ENCODE measurements at places on chromosomes 3 and 15.
A peak's percentile ranks its signal among the peaks of the same experiment; 100 is the strongest.

GRCh38 chr15:99210334-99210733 is 39.0 kb downstream of the TTC23 start:
- DNase-seq = no peak

- no peak for DNase-seq
These were observed 23.4 kb upstream of the PLOD2 start for GRCh38 chr3:146184241-146185015.

GRCh38 chr15:63918317-63918672 is 84.5 kb upstream of the HERC1 start:
- no peak for DNase-seq

- DNase-seq = no peak
These were observed 2.0 kb downstream of the DCUN1D1 start for GRCh38 chr3:182978387-182978786.

DNA sequence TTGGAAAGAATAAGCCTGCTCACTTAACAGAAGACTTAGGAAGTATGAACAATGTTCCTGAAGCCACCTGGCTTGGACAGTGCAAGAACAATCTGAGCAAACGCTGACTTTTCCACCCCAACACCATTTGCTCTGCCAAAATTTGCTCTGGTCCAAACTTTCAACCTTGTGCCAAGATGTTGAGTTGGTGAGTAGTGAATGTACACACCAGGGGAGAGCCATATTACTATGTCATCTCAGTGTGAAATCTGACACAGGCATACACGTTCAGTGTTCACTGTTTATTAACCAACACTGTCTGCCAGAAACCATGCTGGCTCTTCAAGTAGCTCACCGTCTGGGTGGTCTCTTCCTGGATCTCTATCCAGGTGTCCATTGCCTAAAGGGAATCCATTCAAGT is 152.9 kb upstream of the LPP start:
- no peak for DNase-seq

GRCh38 chr15:80211976-80212375 is 40.0 kb downstream of the CTXND1 start:
- no peak for DNase-seq

GRCh38 chr15:84924077-84924731 is 39.7 kb downstream of the SLC28A1 start:
- DNase-seq = no peak

DNA sequence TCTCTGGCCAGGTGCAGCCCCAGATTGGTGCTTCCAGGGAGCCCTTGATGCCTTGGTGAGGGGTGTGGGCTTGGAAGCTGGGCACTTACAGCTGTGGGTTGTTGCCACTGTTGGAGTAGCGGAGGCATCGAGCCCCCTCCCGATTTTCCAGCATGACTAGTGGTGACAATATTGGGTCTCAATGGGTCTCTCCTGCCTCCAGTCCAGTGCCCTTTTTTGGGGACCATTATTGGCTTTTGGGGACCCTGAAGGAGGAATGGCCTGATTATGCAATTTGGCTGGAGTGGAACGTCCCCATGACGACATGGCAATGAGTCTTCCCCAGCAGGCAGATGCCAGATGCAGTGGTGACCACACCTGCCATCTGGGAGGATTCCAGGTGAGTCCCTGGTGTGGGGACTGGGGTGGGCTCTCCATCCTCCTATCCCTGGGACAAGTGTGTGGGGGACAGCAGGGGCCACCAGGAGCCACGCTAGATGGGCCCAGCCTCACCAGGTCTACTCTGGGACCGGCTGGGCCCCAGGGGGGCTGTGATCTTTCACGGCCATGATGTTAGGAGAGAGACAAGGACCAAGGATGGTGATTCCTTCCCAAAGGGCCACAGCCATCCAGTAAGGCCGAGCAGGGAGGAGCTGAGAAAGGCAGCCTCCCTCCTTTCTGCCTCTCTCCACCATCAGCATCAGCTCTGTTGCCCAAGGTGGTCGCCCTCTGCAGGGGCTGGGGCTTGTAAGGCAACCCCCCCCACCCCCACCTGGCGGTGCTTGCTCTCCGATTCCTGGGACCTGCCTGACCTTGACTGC is 196.8 kb downstream of the GOLGA6L6 start:
- no peak for DNase-seq

GRCh38 chr15:26081758-26082220 is 218.7 kb upstream of the ATP10A start:
- DNase-seq = no peak

DNA sequence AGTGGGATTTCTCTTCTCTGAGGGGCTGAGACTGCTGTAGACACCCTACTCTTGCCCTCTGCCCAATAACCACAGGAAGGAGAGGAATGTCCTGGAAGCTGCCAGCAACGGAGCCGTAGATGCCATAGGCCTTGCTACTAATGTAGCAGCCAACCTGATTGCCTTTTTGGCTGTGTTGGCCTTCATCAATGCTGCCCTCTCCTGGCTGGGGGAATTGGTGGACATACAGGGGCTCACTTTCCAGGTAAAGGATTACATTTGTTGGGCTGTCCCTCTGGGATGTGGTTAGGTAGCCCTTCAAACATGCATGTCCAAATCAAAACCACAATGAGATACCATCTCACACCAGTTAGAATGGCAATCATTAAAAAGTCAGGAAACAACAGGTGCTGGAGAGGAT is 16.1 kb downstream of the SLC28A2 start:
- no peak for DNase-seq

DNA sequence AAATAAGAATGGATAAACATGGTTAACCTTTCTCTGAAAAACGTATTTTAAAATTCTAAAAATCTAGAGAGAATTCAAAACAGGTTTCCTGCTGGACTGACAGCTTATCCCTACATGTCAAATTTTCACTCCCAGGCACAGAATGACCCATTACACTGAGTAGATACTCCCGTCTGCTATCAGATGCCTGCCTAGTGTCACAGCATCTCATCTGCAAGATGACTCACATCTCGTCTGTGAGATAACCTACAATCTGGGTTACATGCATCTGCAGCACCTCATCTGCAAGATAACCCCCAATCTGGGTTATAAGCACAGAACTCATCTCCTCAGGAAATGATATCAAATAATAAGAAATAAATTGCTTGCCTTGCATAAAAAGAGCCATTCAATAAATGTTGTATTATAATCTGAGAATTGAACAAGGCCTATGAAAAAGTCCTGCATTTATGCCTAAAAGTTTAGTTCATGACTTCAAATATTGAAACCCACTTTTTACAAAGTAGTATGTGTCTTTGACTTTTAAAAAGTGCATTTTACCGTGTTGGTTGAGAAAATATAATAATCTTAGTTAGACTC is 188.3 kb upstream of the THBS1 start:
- DNase-seq = no peak

- no peak for DNase-seq
These were observed 117.3 kb downstream of the TNIK start for GRCh38 chr3:171342783-171343420.

DNA sequence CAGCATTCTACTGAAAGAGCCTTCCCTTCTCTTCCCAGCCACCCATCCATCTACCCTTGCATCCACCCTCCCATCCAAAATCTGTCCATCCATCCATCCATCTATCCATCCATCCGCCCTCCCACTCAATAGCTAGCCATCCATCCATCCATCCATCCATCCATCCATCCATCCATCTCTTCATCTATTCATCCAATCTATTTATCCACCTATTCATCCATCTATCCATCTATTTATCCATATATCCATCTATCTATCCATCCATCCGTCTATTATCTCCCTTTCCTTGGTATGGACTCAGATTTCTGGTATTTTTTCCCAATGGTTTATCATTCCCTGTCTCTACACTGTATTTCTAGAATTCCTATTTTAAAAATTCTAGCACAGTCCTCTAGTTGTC is 46.1 kb upstream of the PPARG start:
- DNase-seq = no peak

- DNase-seq = no peak
These were observed 421.1 kb downstream of the PLOD2 start for GRCh38 chr3:145739926-145740325.

DNA sequence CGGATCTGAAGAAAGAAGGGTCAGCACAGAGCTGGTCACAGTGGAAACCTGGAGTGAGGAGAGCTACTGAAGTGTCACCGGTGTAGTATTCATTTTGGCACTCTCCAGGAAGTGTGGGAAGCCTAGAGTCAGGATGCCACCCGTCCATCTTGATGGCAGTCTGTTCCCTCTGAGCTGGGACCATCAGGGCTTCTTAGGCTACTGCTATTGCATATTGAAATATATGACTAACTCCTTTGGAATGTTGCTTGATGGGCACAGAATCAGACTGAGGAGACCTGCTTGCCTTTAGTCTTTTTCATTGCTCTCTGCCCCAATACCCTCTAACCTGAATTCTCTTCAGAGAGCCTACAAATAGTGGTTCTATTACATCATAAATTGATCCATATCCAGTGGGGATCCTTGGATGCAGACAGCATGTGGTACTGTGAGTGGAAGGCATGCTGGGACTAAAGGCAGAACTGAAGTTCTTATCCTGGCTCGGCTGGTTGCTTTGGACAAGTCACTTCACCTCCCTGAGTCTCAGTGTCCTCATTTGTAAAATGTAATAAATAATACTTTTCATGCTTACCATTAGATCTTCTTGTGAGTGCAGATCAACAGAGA is 143.5 kb downstream of the PDE8A start:
- no peak for DNase-seq

DNA sequence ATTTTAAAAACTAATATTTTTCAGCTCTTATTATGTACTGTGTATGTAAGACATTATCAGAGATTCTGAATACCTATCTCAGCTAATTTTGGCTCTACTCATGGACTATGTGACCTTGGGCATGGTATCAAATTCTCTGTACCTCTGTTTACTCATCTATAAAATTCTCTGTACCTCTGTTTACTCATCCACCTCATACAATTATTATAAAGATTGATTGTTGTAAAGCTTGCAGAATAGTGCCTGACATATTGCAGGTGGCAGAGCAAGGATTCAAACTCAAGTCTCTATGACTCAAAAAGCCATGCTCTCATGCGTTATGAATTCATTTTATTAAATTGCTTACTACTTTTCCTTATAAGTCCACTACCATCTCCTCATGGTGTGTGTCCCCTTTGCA is 151.9 kb upstream of the ARL6 start:
- DNase-seq = no peak

DNA sequence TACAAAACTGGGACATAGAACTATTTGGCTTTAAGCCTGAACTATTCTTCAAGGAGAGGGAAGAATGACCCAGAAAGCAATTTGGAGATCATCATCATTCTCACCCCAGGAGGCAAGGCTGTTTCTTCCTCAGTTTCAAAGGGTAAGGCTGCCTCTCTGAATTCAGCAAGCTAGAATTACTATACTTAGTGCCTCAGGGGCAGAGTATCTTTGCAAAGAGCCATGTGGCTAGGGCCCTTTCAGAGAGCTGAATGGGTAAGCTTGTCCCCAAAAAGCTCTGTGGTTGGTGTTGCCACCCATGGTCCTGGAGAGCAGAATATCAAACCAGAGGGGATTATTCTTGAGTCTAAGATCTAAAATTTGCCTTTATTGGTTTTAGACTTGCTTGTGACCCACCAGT is 720.3 kb upstream of the ARPP21 start:
- DNase-seq = no peak

DNA sequence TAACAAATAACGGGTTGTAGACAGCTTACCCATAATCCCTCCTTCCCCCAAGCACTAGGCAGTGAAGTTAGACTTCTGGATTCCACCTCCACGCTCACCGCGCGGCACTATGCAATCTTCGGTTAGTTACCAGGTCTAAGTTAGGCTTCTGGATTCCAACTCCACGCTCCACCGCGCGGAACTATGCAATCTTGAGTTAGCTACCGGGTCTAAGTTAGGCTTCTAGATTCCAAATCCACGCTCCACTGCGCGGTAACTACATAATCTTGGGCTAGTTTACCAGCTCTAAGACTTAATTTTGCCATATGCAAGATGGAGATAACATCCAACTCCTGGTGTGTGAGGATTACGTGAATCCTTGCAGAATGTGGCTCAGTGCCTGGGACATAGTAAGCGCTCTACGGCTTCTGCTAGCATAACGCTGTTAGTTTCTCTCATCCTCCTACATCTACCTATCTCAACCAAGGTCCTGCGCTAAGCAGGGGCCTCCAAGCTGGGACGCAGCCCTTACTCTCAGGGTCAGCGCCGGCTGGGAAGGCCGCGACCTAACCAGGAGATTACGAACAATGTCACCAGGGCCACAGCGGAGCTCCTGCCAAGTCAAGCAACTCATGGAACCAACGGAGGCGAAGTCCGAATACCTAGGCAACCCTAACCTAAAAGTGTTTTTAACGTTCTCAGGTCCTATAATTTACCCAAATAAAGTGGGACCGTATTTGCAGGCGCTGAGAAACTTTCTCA is 497 bp upstream of the RPLP1 start:
- DNase-seq = no peak

GRCh38 chr3:99951701-99952100 is 134.0 kb downstream of the CMSS1 start:
- DNase-seq = no peak

DNA sequence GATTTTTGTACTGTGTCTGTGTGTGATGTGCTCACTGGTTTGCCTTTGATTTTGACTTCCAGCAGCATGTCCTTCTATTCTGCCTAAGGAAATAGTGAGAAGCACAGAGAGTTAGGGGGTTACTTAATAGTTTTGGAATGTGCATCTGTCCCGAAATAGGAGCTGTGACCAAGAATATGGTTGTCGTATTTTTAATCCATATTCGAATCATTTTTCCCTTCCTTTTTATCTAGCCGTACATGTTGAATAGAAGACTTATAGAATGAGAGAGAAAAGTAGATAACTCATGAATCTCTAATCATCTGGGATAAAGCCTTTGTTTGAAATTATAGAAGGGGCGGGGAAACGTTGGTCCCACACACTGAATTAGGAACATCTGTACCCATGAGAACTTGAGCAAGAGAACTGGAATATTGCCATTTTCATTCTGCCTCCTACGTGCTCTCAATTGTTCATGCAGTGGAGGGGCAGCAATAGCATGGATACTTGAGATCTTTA is 23.6 kb downstream of the CRTC3 start:
- DNase-seq = no peak

GRCh38 chr3:98188545-98188944 is 22.0 kb downstream of the OR5H15 start:
- no peak for DNase-seq

- no peak for DNase-seq
These were observed 64.2 kb downstream of the OXNAD1 start for GRCh38 chr3:16329036-16329825.

DNA sequence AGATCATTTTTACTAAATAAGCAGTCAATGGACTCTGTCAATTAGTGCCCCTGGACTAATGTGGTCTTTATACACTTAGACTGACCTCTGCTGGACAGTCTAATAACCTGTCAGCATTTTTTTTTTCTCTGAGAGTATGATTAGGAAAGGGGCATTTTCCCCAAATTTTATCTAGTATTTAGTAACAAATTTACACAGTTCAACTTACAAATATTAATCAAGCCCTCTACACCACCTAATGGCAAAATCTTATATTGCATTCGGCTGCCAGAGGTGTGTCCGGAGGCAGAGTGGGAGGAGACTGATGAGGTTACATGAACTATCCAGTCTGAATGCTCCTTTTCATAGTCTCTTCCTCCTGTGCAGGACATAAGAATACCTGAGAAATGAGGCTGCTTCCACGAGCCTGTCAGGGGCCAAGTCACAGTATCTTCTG is 36.0 kb upstream of the COLQ start:
- DNase-seq = peak; percentile 50

All from activated effector memory CD4-positive, alpha-beta T cell treated with Interleukin-2 at 50 U/mL for 16 hours (primary cell).